COLO829 (cell line): ENCODE measurements at places on chromosomes 12 and 14.
A peak's percentile ranks its signal among the peaks of the same experiment; 100 is the strongest.

DNA sequence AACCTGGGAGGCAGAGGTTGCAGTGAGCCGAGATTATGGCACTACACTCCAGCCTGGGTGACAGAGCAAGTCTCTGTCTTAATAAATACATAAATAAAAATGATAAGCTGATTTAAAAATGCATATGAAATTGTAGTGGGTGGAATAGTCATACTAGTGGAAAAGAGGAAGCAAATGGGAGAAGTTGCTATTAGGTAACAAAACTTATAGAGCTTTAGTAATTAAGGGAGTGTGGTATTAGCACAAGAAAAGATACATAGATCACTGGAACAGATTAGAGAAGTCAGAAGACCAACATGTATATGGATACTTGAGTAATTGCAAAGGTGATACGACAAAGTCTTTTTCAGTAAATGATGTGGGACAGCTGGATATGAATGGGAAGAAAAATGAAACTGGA lies 26.5 kb downstream of the TECPR2 start:
- no peak for DNase-seq

DNA sequence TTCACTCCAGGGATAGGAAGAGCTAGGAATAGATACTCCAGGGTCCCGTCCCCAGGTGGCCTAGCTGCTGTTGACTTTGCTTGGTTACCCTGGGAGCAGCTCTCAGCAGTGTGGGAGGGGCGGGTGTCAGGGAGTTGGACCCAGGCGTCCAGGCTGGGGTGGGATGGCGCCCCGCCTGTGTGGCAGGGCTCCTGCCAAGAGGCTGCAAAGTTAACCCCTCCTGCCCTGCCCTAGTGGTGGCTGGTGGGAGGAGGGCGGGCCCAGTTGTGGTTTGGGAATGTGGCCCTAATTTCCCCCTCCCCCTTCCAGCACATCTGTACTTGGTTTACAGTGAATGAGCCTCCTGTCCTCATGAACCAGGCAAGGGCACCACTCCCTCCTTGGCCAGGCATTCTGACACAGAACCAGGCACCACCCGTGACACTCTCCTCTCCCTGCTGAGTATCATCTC lies 1.7 kb upstream of the RARG start:
- DNase-seq: no peak

- no peak for DNase-seq
Measured at GRCh38 chr12:48739618-48740269, 23.2 kb upstream of the CCNT1 start.

GRCh38 chr12:99386907-99387306 lies 260.6 kb upstream of the GARIN6 start:
- peak; percentile 15 for DNase-seq

- DNase-seq: no peak
Measured at GRCh38 chr12:47376927-47377326, 297.2 kb upstream of the AMIGO2 start.

- DNase-seq: no peak
Measured at GRCh38 chr12:53572134-53572758, 53.9 kb downstream of the ATF7 start.

GRCh38 chr12:98752726-98753125 lies 107.6 kb downstream of the APAF1 start:
- no peak for DNase-seq

DNA sequence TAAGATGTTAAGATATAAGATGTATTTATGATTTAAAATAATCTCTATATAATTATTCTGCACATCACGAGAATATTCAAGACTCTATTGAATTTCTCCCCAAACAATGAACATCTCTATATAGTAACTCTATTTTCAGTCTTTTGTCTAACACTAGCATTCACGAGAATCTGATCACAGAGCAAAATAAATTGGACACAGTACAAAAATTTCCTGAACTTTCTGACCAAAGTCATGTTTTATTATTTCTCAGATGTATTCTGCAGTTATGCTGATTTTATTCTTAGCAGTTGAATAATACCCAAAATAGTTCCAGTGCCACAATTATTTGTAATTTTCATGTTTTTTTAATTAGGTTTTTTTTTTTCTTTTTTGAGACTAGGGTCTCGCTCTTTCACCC lies 19.6 kb downstream of the EPS8 start:
- DNase-seq: no peak

GRCh38 chr12:53698948-53699677 lies 23.2 kb upstream of the ATP5MC2 start:
- DNase-seq: no peak

DNA sequence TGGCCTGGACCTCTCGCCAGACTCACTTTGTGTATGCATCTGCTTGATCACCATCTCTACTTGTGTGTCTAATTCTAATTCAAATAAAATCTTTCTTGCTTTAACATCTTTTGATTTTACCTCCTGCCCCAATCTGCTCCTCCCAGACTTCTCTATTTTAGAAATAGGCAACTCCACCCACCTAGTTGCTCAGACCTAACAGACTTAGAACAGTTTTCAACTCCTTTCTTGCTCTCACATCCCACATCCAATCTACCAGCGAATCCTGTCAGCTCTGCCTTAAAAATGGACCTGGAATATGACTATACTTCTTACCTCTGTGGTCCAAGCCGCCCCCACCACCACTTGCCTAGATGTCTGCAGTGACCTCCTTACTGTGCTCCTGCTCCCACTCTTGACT lies 18.7 kb downstream of the NRXN3 start:
- DNase-seq: no peak

DNA sequence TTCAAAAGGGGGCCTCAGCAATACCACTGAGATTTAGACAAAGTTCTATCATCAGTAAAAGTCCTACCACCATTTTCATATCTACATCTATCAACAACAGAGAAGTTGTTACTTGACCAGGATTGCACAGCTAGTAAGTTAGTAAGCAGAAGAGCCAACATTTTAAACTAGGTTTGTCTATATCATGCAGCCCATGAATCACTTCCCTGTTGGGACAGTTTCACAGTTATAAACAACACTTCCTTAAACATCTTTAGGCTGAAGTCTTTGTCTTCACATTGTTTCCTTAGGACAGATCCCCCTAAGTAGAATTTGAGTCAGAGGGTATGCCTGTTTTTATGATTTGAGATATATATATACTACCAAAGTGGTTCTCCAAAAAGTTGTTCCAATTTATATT lies 68.5 kb downstream of the DAO start:
- no peak for DNase-seq

DNA sequence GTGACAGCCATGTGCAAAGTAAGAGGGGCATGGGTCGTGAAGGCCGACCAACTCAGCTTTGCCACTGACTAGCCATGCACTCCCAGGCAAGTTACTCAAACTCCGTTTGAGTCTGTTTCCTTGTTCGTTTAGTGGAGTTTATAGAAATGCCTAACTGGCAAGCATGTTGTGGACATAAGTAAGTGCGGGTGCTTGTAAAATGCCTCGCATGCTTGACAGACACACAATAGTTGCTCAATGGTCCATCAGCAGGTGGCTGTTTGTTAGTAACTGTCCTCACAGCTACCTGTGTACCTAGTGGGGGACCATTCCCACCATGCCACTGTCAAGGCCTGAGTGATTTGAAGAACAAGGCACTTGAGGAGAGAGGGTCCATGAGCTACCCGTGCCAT lies 338.3 kb downstream of the DPF3 start:
- no peak for DNase-seq
